ENCODE measurements at places on chromosomes 1 and 21.

DNA sequence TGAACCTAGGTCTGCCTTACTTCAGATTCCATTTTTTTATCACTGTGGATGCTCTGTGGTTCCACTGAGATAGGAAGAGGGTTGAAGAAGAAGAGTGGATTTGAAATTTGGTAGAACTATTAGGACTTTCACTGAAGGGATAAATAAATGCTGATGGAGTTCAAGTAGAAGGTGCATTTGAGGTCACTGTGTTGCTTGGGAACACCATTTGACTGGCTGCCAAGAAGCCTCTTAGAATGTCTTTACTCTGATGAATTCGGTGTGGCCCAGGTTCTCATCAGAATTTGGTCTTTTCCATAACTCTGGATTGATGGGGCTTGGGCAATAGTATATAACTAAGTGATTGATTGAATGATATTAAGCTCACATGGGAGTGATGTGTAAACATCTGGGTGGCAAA lies 11.9 kb downstream of the XPR1 start:
- DNase-seq: peak; percentile 33

DNA sequence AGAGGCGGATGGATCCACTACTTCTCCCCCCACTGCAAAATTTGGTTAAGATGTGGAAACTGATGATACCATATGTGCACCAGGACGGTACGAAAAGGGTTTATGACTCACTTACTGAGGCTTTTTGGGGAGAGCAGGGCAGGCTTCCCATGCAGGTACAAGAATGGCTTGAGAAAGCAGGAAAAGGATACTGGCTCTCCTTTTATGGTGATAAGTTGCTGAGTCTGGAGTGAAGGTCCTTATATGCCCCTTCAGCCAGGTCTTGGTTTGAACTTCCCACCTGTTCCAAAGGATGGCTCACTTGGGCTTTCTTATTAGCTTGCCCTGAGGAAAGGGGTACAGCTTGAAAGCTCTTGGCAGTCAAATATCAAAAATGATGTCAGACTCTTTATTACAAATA lies 23.1 kb downstream of the MPZL1 start:
- DNase-seq: no peak

DNA sequence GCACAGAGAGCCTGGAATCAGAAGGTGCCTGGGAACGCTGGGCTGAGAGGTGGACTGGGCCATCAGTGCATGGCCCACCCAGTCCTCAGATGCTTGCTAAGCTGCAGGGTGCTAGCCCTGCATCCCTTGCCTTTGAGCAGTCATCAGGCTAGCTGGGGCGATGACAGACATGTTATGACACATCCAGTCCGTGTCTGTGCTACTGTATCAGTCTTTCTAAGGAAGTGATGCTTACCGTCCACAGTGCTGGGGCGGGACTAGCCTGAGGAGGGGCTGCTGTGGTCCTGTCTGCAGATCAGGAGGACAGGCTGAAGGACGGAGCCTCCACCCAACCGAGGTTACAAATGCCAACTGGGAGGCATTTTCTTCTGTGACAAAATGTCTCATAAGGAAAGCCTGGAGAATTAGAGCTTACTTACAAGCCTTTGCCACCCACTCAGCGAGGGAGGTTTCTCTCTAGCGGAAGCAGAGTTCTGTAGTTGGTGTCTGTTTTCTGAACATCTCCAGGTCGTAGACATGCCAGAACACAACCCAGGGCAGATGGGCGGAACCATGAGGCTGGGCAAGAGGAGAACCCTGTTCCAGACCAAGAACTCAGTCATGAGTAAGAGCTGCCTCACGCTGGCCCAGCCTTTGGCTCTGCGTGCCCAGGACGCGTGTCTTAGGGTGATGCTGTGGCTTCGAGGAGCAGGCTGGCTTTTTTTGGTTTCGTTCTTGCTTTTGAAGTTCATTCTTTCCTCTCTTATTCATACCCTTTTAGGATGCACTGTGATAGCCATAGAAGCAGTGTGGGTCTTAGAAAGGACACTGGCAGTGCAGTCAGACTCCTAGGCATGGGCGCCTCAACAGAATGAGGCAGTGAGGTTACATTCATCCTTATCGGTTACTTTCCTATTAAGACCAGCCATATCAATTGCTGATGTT lies 14.3 kb downstream of the SLFNL1 start:
- no peak for DNase-seq

GRCh38 chr1:40244138-40244744 lies 3.5 kb upstream of the TMCO2 start:
- DNase-seq: no peak

- peak; percentile 71 for DNase-seq
These were observed 552 bp upstream of the GPR157 start for GRCh38 chr1:9129266-9130041.

DNA sequence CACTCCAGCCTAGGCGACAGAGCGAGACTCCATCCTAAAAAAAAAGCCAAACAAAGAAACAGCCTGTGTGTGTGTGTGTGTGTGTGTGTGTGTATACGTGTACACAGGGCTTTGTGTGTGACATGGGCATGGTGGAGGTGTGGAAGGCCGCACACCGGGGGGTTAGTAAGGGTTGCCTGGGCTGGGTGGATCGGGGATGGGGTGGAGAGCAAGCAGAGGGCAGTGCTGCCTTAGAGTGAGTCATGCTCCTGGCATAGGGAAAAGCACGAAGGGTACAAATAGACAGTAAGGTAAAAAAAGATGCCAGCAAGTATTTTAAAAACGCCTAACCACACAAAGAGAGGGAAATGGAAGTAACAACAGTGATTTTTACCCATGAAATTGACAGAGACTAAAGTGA lies 6.2 kb downstream of the PRMT2 start:
- DNase-seq: no peak

DNA sequence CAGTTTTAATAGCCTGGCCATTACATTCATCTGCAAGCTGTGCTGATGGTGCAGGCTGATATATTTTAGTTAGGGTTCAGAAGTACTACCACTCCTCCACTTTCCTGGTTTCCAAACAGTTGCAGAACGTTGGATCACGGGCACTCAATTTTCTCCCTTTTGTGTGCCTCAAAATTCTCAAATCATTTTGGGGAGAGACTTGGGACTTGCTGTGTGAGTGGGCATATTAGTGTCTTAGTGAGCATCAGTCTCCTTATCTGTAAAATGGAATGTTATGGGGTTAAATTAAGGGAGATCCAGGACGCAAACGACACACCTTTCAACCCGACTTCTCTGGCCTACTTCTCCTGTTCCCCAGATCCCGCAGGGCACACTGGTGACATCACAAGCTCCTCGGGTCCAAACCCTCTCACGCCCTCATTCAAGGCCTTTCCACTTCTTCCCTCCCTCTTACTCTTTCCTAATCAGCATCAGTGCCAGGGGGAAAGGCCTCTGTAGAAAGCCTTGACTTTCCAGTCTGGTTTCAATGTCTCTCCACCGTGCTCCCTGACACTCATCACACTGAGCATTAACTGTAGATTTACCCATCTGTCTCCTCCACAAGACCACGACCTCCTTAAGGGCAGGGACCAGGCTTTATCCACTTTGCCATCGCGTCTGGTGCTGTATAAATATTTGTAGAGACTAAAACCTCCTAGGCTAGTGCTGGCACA lies 1.2 kb downstream of the PIGP start:
- no peak for DNase-seq
